Activated CD8-positive, alpha-beta memory T cell treated with anti-CD3 and anti-CD28 coated beads, Interleukin-2, amount 50 U/mL, for 4 hours (primary cell): ENCODE measurements at places on chromosomes 1 and 21.

DNA sequence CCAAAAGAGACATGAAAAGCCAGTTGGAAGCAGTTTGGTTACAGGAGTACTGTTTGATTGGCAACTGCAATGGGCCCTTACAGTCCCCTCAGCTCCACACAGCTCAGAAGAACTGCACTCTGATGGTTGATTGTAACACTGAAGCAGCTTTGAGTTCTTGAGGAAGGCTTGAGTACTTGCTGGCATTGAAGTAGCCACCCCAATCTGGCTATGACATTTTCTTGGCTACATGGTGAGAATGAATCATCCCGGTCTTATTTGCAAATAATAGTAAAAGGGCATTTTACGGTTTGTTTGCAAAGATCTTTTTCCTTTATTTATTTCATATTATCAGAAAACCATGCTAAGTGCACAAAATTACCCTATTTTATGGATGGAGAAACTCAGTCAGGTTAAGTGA is 159.7 kb upstream of the BEND5 start:
- no peak for DNase-seq

DNA sequence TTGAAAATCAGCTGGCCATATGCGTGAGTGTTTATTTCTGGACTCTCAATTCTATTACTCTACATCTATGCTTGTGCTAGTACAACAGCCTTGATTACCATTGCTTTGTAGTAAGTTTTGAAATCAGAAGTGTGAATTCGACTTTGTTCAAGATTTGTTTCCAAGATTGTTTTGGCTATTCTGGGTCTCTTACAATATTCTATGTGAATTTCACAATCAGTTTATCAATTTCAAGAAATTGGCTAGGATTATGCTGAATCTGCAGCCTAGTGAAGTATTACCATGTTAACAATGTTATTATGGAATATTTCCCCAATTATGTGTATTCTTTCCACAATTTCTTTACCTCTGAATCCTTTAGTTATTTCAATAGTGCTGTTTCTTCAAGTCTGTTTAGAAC is 19.5 kb downstream of the SFPQ start:
- DNase-seq, result no peak

- DNase-seq, result no peak
These were observed 17.8 kb downstream of the SLC16A1 start for GRCh38 chr1:112938210-112938609.

GRCh38 chr1:200146100-200146499 is 118.6 kb downstream of the NR5A2 start:
- DNase-seq, result no peak

DNA sequence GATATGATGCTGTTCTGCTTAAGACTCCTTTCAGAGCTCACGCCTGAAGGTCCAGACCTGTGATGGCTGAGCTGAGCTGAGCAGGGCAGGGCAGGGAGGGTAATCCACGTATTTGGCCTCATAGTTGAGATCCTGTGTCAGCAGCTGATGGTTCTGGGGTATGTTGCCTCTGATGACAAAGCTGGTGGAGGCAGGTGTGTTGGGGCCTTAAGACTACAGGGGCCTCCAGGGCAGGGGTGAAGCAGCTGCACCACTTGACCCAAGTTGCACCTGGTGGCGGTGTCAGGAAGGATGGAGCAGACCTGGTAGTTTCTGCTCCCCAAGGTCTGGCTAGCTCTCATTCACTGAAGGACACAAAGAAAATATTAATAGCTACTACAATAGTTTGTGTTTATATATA is 57.0 kb downstream of the FCRL5 start:
- DNase-seq, result no peak

DNA sequence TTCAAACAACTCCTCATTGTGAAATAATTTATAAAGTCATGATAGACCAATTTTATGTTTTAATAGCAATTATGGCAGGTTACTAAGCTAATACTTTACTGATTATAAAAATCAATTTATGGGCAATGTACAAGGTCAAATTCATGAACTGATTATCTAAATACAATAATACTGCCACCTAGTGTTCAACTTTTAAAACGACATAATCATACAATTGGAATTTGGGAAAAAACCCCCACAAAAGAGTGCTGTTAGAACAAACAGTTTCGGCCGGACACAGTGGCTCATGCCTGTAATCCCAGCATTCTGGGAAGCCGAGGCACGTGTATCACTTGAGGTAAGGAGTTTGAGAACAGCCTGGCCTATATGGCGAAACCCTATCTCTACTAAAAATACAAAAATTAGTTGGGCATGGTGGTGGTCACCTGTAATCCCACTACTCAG is 14.0 kb downstream of the GTF2B start:
- DNase-seq, result no peak

DNA sequence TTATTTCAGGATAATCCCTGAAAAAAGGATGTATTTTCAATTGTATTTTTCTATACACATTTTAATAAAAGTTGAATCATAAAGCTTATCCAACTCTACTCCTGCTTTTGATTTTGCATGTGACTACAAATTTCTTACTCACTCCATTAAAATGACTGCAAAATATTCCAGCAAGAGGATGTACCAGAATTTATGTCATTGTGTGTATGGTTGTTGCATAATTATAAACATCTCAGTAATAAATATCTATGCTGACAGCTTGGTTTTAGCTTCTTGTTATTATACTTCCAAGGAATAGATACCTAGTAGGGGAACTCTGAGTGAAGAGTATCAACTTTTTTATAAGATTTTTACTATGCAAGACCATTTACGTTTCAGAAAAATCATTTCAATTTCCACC is 463.2 kb upstream of the RUNX1 start:
- no peak for DNase-seq

DNA sequence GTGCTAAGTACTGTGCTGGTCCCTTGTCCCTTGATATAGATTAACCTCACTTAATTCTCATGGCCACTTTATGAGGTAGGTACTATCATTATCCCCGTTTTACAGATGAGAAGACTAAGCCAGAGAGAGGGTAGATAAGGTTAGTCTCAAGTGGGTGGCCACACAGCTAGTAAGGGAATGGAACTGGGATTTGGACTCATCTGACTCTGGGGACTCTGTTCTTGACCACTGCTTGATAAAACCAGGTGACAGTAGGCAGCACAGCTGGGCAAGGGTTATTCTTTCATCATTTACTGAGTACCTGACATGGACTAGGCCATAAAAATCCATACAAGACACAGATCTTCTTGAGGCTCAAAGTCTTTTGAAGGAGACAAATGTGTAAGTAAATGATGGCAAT is 37.2 kb upstream of the PPP2R5A start:
- DNase-seq, result no peak

DNA sequence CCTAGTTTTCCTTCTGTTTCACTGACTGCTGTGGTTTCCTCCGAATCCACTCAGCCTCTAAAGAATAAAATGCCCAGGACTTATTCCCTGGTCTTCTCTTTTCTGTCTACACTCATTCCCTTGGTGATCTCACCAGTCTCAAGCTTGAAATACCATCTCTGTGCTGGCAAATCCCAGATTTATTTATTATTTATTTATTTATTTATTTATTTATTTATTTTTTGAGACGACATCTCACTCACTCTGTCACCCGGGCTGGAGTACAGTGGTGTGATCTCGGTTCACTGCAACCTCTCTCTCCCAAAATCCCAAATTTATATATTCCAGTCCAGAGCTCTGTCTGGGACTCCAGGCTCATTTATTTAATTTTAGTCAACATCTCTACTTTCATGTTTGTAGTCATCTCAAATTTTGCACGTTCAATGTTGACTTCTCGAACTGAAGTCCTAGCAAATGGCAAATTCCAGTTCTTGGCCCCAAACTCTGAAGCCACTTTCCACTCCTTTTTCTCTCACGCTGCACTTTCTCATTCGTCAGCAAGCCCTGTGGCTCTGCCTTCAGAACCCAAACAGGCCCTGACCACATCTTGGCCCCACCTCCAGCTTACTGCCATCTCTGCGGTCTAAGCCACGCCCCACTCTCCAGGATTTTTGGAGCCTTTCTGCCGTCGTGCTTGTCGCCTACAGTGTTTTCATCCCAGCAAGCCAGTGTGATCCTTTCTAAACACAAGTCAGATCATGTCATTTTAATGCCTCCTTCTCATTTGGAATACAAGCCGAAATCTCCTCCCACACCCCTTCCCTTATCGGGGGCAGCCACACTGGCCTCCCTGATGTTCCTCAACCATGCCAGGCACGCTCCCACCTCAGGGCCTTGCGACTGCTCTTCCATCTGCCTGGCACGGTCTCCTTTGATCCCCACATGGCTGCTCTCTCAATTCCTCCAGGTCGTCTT is 14.2 kb upstream of the TENT5B start:
- DNase-seq, result no peak

DNA sequence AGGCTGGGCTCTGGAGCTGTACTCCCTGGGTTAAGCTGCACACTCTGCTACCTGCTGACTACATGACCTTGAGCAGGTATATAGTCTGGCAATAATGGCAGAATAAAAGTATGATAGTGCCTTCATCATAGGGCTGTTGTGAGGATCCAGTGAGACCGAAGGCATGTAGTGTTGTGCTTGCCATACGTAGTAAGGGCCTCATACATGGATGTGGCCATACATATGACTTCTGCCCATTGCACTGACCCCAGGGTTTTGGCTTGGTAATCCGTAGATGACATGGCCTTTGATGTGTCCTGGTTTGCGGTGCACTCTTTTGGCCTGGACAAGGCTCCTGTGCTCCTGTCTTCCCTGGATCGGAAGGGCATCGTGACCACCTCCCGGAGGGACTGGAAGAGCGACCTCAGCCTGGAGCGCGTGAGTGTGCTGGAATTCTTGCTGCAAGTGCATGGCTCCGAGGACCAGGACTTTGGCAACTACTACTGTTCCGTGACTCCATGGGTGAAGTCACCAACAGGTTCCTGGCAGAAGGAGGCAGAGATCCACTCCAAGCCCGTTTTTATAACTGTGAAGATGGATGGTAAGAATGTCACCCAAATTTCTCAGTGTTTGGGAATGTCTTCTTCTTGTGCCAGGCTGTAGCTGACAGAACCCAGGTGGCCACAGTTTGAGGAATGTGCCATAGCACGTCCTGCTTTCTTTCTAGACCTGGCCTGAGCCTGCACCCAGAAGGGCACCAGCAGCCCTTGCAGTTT is 17.0 kb upstream of the CD101 start:
- DNase-seq, result no peak

- DNase-seq, result no peak
These were observed 24.2 kb downstream of the ZBTB18 start for GRCh38 chr1:244075247-244075722.

GRCh38 chr21:33512481-33512880 is 21.0 kb upstream of the DNAJC28 start:
- DNase-seq, result no peak

DNA sequence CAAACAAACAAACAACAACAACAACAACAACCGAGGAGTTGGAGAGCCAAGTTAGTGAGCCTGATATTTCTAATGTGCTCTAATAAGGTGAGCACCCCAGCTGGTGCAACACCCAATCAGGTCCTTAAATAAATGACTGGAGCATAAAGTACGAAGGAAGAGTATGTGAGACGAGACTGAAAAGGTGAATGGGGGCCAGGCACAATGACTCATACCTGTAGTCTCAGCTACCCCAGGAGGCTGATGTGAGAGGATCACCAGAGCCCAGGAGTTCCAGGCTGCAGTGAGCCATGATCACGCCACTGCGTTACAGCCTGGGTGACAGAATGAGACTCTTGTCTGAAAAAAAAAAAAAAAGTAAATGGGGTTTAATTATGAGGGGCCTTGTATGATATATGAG is 152.0 kb upstream of the ZRANB2 start:
- no peak for DNase-seq

DNA sequence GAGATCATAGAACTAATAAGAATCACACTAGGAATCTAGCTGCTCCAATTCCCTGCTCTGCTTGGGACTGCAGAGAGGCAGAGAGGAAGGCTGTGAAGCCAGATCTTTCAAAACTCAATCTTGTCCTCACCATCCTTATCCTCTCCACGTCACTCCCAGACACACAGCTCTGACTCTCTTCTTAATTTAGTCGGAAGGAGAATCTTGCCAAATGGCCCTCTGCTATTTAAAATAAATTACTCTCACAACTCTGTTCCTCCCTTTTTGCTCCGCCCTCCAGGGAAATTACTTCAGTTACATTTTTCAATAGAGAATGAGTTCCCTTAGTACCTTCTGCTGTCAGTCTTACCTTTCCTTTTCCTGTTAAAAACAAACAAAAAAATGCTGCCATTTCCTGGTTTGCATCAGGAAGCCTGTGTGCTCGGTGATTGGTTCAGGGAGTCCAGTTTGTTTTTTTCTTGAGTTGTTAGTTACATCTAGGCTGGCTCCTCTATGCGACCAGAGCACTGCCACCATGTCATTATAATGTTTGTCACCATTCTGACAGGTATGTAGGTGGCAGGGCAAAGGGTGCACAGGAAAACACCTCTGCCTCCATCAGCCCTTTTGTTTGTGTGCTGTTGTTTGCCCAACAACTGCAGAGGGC is 80.1 kb downstream of the FCRL5 start:
- DNase-seq, result no peak

GRCh38 chr21:46542588-46543124 is 62.2 kb downstream of the S100B start:
- DNase-seq, result no peak
